ENCODE measurements at places on chromosomes 1 and 21.

DNA sequence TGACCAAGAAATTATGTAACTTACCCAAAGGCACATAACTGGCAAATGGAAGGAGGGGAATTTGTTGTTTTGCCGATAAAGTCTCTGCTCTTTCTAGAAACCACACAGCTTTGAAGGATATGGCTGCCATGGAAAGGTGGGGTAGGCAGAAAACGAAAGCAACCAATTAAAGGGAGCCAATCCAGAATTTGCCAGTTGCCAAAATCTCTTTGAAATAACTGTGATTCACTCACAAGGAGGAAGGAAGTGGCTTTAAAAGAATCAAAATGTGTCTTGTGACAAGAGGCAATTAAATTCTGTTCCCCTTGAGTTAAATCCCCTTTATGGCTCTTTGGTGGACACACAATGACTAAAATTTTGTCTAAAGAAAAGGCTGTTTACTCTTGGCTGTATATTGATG lies 61.2 kb upstream of the CCDC190 start:
- no peak for DNase-seq

- DNase-seq: no peak
These were observed 55.7 kb downstream of the PTPRC start for GRCh38 chr1:198694542-198694941.

DNA sequence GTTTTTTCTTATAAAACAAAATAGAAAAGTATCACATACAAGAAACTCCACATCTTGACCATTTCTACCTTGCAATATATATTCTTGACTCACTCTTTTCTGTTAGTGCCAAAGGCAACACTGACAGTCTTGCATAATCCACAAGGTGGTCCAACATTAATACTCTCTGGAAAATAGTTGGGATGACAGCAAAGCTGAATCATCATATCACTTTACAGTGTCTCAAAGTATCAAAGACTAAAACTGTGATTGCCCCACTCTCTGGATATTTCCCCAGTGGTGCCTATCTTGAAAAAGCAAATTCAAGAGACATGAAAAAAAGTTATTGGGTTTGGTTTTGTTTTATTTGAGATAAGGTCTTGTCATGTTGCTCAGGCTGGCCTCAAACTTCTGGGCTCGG lies 14.6 kb upstream of the TGFBR3 start:
- DNase-seq: no peak

GRCh38 chr1:222373831-222374602 lies 173.9 kb downstream of the HHIPL2 start:
- DNase-seq: no peak

- DNase-seq: no peak
These were observed 21.3 kb upstream of the GRHL3 start for GRCh38 chr1:24297852-24298232.

DNA sequence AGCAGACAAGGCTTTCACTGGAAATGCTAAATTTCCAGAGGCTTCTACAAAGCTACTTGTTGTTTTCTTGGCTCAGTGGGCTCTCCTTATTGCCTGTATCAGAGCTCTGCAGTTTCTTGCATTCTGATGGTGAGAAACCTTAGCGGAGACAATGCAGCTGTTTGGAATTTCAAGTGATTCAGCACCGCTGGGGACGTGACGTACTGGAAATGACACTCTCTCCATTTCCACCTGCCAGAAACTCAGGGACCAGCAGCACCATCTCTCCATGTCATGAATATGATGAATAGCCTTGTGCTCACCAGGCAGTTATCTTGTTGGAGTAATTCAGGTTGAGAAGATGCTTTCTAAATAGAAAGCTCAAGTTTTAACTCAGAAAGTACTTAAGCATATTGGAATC lies 497.2 kb upstream of the DEPDC1 start:
- DNase-seq: no peak

DNA sequence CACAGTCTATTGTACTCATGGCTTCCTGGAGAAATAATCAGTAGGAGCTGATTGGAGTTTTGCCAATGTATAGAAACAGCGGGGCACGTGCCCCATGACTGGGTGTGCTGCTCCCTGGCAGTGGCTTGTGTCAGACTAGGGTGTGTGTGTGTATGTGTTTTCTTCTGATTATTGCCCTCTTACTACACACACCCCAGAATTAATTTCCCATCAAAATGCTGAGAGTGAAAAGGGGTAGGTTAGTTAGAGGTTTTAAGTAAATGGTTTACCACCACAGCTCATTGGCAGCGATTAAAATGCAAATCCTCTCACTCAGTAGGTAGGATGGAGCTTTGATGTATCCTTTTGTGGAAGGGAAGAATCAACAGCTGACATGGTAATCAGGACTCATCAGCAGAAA lies 29.9 kb downstream of the HHAT start:
- no peak for DNase-seq

GRCh38 chr1:32893198-32894018 lies 7.1 kb downstream of the HPCA start:
- no peak for DNase-seq

DNA sequence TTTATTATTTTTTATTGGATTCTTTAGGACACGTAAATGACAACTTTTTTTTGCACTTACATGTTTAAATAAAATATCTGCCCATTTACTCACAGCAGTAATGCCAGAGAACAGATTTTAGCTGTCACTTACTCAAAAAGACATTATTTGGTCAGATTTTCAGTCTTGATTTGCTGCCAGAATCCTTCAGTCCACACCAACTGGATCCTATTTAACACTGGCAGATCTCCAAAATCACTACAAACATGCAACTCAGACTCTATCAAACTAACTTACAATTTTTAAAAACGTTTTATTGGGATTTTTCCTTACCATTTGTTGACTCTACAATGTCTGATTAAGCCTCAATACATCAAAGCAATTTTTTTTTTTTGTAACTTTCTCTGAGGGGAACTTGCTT lies 11.1 kb downstream of the ATP6V1G3 start:
- DNase-seq: no peak

DNA sequence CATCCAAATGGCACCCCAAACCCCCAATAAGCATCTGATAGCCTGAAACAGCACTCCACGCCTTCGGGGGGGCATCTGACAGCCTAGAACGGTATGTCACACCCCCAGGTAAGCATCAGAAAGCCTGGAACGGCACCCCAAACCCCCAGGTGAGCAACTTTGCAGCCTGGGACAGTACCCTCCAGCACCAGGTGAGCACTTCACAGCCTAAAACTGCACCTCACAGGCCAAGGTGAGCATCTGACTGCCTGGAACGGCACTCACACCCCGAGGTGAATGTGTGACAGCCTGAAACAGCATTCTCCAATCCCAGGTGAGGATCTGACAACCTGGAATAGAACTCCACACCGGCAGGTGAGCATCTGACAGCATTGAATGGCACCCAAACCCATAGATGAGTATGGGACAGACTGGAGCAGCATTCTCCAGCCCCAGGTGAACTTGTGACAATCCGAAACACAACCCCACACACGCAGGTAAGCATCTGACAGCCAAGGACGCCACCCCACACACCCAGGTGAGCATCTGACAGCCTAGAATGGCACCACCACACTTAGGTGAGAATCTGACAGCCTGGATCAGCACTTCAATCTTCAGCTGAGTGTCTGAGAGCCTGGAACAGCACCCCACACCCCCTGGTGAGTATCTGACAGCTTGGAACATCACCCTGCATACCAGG lies 18.3 kb upstream of the MMEL1 start:
- no peak for DNase-seq

DNA sequence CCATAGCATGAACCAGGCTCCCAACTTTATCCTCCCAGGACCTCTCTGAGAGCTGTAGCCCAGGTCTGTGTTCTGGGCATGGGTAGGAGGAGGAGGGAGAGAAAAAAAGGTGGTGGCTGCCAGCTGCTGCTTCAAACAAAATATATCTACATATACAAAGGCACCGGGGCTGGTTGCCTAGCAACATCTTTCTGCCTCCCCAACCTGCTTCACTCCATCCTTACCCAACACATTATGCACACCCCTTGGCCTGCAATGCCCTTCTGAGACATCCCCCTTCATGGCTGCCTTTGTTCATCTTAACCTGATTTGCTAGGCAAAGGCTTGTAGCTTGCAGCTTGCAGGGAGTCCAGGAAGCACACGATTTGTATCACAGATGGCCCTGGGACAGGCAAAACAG lies 27.2 kb upstream of the ATP1A1 start:
- DNase-seq: no peak

DNA sequence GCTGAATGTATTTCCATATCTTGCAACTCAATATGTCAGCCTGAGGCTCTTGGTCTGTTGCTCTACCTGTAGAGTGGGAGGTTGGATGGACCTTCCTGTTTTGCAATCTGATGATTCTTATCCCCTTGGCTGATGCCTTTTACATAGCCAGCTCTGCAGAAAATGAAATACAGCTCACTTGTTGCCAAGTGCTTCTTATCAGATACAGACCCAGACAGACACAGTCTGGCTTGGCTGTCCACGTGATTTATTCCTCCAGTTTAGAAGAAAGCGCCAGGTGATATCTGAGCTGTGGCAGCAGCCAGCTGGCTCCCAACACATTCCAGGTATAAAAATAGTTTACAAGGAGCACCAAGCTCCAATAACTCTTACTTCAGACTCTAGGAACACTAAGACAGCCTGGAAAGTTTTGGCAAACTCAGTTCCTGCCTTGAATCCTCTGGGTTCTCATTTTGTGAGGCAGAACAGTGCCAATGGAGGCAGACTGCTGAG lies 479.2 kb upstream of the USP24 start:
- DNase-seq: no peak

Measured in putamen (tissue), 1 donor.